ENCODE measurements at places on chromosomes 7 and 10.

- DNase-seq = no peak
Observed at GRCh38 chr7:75039166-75039565, 34.4 kb downstream of the RCC1L start.

- DNase-seq = no peak
Observed at GRCh38 chr10:88642963-88643362, 21.3 kb upstream of the LIPF start.

DNA sequence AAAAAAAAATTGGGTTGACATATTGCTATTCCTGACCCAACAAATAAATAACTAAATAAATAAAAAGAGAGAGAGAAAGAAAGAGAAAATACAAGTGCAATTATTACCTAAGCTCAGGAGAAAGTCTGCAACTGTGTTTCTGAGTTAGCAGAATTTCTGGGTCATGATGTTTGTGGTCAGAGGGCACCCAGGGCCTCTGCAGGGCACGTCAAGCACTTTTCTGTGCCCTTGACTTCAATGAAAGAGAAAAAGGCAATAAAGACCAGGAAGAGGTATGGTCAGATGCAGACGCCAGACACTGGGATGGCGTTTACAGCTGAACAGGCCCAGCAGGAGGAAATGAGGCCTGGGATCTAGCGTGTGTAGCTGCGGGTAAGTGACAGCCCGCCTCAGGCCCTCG lies 160.9 kb upstream of the GDF10 start:
- no peak for DNase-seq

- DNase-seq = no peak
Observed at GRCh38 chr10:93445097-93445960, 36.8 kb downstream of the MYOF start.

DNA sequence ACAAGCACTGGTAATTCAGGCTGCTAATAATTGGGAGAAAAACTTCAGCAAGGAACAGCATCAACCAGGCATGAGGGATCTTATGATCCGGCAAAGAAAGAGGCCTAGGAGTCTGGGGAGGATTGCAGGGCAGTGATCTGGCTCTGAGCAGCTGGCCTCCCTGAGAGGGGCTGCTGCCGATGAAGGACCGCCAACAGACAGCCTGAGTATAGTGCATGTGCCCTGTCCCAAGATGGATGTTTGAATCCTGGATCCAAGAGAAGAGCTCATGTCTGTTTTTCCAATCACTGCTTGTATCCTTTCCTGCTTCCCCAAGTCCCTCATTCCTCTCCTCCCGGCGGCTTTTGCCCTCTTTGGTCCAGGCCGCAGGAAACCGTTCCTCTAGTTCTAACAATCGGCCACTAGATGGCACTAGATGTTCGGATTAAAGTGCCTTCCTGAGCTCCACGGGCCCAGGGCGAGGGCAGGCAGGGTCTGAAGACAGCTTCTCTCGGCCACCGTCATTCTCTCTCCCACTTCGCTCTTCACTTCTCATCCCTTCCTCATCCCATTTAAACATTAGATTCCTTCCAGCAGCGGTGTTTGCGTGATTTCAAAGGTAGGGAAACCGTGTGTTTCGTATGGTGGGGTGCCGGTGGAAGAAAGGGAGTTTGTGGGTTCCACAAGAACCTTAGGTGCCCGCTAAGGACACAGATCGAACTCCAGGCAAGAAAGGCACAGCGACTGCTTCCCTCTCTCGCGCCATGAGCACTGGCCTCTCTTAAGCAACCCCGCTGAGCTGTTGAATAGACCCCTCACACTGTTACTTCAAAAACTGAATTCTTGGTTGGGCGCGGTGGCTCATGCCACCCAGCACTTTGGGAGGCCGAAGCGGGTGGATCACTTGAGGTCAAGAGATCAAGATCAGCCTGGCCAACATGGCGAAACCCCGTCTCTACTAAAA lies 82.4 kb downstream of the ADCYAP1R1 start:
- DNase-seq = peak; percentile 19

DNA sequence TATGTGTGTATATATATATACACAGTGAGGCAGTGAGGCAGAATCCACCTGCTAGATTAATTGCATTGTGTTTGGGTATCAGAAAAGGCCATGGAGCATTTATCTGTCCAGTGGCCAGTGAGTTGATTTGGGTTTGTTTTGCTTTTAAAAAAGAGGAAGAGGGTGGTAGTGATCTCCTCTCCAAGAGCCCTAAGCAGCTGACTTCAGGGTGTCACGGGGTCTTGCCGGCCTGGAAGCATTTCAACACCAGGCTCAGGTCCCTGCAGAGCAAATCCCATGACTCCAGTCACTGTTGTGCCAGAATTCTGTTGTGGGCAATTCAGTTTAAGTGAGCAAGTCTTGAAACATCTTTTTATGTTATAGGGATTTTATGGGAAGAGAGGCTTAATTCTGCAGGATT lies 30.6 kb upstream of the GPNMB start:
- no peak for DNase-seq

DNA sequence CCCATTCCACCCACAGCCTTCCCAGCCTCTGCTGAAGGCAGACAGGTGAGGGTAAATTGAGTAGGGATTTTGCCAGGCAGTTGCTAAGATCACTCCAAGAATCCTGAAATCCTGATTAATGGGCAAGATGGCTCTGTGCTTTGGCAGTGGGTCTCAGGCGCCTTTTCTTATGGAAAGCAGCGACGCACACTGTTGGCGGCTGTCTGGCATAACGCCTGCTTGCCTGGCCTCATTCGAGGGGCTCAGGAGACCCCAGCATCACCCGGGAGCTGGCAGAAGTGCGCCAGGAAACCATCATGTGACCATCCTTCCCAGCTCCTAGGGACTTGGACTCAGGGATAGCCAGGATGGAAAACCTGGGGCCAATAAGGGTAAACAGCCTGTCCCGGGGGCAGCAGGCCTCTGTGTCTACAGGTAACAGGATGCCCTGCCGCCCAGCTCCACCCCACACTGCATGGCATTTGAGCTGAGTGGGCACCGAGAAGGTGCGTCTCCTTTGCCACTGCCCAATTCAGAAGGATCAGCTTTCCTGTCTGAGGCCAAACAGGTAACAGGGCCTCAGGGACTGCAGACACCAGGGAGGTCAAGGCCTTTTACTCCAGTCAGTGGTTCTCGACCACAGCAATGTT lies 98.6 kb downstream of the FAM53B start:
- DNase-seq = no peak

GRCh38 chr7:93866886-93867285 lies 23.7 kb downstream of the TFPI2 start:
- DNase-seq = no peak

- DNase-seq = no peak
Observed at GRCh38 chr10:77490534-77491314, 146.9 kb downstream of the KCNMA1 start.

DNA sequence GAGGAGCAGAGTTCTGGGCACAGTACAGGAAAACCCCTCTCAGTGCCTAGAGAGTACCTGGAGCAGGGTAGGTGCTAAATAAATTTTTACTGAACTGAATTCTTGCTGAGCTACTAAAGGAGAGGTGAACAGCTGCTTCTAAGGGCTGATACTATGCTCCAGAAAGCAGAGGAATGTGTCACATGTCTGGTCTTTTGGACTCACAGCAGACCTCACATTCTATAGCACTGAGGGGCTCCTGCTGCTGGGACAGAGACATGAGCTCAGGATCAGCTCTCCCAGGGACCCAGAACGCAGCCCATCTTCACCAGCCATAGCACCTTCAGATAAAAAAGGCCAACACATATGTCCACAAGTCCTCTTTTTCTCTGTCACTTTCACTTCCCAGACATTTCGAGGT lies 133.0 kb upstream of the KLF14 start:
- DNase-seq = no peak

DNA sequence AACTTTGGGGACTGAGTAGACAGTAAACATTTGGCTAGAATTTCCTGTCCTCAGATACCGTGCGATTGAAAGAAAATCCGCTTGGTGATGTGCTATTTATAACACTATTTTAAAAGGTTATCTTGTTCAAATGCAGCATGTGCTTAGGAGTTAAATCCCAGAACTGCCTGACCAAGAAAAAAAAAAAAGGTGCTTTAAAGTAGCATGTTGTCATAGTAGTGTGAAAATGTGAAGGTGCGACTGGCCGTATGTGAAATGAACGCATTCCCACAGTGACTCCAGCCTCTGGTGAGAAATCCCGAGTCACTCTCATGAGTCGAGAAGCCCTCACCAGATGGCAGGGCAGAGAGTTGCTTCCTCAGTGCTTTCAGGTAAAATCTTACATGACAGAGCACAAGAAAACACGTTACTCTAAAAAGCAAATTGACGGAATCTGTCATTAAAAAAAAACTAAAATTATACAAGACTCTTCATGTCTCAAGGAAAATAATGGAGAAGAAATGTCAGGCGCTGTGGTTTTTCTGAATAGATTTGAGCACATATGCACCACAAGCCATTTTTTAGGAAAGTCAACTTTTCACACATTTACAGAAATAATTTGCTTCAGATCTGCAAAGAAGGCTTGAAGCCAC lies 18.4 kb upstream of the KLF6 start:
- DNase-seq = no peak

DNA sequence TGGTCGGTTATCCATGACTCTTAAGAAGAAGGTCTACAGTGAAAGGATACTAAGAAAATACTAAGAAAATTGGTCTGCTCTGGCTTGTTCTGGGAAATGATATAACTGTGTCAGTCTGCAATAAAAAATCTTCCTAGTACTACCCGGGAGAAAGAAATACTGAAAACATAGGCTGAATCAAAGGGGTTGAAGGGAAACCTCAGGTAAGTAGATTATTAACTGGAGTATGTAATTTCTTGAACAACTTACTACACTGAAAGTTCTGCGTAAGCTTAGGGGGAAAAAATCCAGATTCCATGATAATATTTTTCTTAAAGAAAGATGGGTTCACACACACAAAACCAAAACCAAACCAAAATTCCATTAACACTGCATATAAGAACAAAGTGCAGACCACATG lies 143.3 kb downstream of the KMT2E start:
- no peak for DNase-seq

GRCh38 chr10:77463499-77463898 lies 174.1 kb downstream of the KCNMA1 start:
- DNase-seq = no peak

- DNase-seq = no peak
Observed at GRCh38 chr10:89793649-89794254, 92.4 kb downstream of the KIF20B start.

GRCh38 chr7:36748017-36748487 lies 23.8 kb upstream of the AOAH start:
- DNase-seq = no peak

GRCh38 chr10:132510174-132510611 lies 27.4 kb upstream of the INPP5A start:
- DNase-seq = no peak

- no peak for DNase-seq
Observed at GRCh38 chr10:2051108-2051507, 313.8 kb upstream of the ADARB2 start.

- DNase-seq = no peak
Observed at GRCh38 chr10:116287906-116288501, 15.0 kb upstream of the GFRA1 start.

DNA sequence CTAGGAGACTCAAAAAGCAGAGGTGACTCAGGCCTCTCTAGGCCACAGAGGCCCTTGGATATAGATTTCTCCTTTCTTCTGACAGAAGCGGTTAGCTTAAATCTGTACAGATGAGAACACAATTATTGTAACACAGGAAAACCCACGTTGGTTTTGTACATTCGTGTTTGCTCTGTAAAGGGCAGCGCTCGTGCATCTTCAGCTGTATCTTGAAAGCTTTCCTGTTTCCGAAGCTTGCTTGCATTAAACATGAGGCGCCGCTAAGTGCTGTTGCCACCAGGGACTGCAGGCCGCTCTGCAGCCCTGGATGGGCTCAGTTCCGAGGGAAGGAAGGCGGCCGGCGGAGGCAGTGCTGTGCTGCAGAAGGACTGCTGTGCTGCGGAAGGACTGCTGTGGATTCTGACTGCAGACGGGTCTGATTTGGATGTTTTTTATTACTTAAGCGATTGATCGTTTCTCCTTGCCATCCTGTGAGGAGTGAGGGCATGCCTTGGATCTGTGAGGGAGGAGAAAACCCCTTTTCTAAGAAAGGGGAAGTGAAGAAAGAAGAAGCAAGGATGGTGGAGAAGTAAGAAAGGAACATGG lies 53.3 kb downstream of the FHIP2A start:
- no peak for DNase-seq

DNA sequence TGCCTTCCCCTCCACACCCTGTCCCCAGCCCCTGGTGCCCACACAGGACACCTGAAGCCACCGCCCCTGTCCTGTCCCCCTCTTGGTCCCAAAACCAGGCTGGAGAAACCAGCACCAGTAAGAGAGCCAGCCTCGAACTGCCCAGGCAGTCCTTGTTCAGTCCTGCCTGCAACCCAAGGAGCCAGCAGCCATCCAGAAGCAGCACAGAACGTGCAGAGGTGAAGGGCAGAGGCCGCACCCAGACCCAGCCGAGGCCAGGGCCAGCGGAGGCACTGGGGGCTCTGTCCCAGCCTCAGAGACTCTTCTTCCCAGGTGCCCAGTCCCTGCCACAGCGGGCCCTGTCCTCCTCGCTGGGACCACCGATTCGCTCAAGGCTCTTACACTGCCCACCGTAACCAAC lies 23.3 kb upstream of the CNPY1 start:
- no peak for DNase-seq

DNA sequence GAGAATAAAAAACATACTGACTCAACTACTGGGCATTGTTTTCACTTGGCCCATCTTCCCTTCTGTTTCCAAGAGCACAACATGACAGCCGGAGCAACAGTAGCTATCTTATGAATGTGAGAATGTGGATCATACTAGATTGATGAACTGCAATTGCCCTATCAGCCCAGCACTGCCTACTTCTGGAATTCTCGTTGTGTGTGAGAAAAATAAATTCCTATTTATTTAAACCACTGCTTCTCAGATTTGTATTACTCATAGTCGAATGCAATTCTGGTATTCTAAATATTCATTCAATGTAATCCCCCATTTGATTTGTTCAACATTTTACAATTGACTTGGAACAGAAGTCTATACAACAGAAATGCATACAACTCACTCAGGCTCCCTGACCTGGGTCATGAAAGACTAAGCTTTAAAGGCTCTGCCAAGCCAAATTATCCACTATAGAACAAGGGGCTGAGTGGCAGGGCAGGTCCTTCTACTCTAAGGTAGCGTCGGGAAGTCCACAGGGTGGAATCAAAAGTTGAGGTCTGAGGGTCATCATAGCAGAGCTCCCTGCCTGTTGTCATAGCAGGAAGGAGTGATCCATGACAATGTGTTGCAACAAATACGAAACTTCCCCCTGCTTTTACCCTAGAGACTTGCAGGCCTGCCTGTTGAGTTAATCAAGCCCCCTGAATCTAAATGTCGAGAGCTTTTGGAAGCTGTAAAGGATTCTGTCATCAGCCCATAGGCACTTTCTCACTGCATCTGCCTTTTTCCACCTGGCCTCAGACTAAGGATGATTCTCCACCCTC lies 12.4 kb upstream of the JAZF1 start:
- DNase-seq = no peak

- peak; percentile 35 for DNase-seq
Observed at GRCh38 chr10:78407009-78407711, 373.5 kb downstream of the RPS24 start.

All from stimulated activated CD8-positive, alpha-beta memory T cell treated with anti-CD3 and anti-CD28 coated beads, Interleukin-7, amount 100 ng/mL, for 24 hours (primary cell).